Inflammatory macrophage treated with lipopolysaccharide for 1 hour (primary cell): ENCODE measurements at places on chromosomes 3 and 15.

- DNase-seq = no peak
These were observed 661 bp upstream of the PARP14 start for GRCh38 chr3:122679882-122680474.

DNA sequence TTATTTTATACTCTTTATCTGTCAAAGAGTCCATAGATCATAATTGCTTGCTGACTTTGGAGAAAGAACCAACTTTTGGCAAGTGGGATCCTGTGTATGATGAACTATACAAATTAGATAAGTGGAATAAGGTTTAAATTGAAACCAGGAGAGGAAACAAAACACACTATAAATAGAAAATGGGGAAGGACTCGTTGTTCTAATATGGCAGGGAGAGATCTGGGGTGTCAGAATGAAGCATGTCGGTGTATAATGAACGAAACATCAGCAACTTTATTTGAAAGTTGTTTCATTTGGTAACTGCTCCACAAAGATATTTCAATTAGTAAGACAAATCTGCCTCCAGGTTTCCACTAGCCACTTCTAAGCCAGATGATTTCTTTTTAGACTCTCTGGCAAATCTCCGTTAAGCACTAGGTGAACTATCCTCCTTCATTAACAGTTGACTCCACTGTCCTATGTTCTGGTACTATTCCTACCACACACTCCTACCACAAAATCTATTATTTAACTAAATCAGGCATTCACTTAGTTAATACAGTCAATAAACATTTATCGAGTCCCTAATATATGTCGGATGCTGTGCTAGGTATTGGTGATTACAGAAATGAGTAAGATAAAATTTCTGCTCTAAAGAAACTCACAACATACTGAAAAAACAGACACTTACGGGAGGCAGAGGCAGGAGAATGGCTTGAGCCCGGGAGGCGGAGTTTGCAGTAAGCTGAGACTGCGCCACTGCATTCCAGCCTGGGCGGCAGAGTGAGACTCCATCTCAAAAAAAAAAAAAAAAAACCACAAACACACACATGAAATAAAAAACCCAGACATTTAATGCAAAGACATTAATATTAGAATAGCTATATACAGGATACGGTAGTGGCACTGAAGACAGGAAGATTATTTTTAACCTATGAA is 20.1 kb downstream of the SLC15A2 start:
- DNase-seq = peak; percentile 8

- DNase-seq = no peak
These were observed 3.3 kb upstream of the WNT5A start for GRCh38 chr3:55490276-55490913.

GRCh38 chr15:89395996-89396395 is 61.4 kb upstream of the POLG start:
- peak; percentile 89 for DNase-seq

GRCh38 chr3:177831361-177831760 is 634.1 kb upstream of the TBL1XR1 start:
- no peak for DNase-seq

- DNase-seq = no peak
These were observed 15.2 kb downstream of the P2RY1 start for GRCh38 chr3:152849996-152850578.

GRCh38 chr3:14773281-14773680 is 45.5 kb upstream of the FGD5 start:
- no peak for DNase-seq

GRCh38 chr3:146374146-146374545 is 95.2 kb downstream of the PLSCR2 start:
- no peak for DNase-seq

DNA sequence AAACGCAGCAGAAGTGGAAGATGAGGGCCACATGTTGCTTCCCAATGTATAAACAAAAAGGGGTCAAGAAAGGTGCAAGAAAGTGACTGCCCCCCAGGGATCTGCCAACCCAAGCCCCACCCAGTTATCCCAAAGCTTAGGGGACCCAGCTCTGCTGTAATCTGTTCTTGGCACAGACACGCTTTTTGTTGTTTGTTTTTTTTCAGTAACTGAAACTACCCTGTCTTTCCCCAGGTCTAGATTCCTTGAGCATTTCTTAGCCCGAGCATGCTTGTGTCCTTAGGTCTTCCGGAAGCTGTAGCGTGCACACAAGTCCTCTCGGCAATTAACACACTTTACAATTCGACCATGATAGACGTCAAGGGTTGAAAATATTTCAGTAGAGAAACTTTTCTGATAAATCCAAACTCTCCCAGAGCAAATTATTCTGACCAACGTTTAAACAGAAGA is 8.5 kb upstream of the PPARG start:
- DNase-seq = no peak

DNA sequence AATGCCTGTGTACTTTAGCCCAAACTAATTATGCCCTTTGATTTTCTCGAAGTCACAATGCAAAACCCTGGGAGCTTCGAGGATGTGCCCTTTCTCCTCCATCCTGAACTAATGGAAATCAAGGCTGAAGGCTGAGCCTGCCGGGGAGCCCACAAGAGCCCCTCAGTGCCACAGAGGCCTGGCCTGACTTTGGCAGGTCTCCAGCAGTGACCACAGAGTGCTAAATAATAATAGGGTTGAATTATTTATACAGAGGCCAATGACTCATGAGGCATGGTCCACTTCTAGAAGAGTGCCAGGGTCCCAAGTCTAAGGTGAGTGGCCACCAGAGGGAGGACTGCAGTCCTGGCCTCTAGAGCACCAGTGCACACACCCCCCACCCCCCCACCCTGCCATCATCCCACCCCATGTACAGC is 19.1 kb upstream of the GLCE start:
- DNase-seq = no peak

DNA sequence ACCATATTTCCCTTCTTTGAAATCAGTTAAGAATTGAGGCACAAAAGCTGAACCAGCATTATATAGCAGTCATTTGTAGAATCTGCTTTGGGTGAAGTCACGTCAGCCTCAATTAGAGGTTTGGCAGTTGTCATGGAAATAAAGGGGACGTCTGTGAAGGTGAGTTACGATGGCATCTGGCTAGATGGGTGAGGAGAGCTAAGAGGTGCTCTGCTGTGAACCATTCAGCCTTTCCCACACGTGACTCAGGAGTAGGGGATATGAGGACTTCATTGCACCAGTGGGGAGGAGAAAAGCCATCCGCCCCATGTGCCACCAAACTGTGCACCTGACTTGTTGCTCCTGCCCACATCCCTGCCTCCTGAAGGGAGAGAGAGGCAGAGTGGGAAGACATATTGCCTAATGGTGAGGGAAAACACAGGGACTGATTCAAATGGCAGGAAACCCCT is 2.8 kb upstream of the C15orf40 start:
- DNase-seq = peak; percentile 58

DNA sequence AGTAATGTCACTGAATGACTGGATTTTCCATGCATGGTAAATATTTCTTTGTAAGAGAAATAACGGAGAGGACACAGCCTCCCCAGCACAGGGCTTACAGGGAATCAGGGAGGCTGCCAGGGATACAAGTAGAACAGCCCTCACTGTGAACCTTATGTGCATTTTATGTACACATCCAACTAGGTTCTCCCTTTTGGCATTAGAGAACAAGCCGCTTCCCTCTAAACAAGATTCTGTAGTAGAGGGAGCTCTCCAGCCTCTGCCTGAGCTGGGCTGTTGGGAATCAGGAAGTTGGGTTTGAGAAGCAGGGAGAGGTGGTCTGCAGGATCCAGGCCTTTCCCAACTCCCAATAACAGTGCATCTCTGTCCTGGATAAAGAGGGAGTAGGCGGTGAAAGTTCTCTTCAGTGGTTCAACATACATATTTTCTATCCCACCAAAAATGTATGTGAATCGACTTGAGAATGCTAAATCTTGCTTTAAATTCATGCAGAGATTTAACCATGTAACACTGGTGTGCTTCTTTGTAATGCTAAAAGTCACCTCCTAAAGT is 83.7 kb downstream of the ARNT2 start:
- DNase-seq = no peak

DNA sequence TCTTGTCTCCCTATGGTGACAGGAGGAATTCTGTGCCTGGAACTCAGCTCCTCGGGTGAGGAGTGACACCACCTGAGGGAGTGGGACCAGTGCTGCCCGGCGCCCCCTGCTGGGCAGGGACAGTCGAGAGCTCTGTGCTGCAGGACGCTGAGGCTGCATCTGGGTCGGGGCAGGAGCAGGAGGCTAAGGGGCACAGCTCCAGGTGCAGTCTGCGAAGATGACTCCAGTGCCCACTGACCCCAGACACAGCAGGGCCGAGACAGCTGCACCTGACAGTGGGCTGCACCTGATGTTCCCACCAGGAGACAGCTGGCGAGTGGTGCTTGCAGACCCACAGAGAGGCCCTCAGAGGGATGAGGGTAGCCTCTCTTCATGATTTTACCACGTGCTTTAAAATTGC is 152.9 kb downstream of the ATP10A start:
- no peak for DNase-seq

GRCh38 chr15:90138071-90138833 is 36.0 kb upstream of the IDH2 start:
- DNase-seq = no peak

GRCh38 chr3:177610262-177610661 is 413.0 kb upstream of the TBL1XR1 start:
- no peak for DNase-seq

DNA sequence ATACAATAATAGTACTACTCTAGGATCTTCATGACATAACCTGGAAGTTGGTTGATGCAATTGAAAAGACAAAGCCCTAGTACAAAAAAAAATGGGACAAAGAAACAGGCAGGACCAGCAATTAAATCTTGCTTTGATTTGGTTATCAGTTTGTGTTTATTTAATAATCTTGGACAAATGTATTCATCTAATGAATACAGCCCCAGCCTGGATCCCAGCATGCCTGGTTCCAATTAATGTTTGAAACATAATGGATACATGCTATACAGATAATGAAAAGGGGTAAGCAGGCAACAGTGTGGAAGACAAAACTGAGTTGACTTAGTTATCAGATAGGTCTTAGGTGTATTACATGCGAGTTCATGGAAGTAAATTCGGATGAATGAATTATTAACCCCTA is 29.6 kb upstream of the SATB1 start:
- DNase-seq = no peak

- DNase-seq = peak; percentile 18
These were observed 313.2 kb upstream of the THBS1 start for GRCh38 chr15:39267685-39268084.

DNA sequence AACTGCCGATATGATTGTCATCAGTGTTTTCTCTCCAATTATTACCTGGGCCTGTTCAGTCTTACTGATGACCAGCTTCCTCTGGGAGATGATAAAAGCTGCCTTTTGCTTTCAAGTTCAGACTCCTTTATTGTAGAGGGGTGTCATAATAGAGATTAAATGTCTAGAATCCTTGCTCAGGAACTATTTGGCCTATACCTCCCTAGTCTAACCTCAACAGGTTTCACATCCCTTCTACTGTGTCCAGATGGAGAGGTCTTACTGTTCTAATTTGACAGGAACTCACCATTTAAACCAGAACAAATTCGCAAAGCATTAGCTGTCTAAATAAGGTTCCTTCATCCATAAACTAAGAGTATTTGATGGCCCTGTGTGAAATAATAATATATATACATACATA is 88.0 kb downstream of the BCHE start:
- DNase-seq = no peak

DNA sequence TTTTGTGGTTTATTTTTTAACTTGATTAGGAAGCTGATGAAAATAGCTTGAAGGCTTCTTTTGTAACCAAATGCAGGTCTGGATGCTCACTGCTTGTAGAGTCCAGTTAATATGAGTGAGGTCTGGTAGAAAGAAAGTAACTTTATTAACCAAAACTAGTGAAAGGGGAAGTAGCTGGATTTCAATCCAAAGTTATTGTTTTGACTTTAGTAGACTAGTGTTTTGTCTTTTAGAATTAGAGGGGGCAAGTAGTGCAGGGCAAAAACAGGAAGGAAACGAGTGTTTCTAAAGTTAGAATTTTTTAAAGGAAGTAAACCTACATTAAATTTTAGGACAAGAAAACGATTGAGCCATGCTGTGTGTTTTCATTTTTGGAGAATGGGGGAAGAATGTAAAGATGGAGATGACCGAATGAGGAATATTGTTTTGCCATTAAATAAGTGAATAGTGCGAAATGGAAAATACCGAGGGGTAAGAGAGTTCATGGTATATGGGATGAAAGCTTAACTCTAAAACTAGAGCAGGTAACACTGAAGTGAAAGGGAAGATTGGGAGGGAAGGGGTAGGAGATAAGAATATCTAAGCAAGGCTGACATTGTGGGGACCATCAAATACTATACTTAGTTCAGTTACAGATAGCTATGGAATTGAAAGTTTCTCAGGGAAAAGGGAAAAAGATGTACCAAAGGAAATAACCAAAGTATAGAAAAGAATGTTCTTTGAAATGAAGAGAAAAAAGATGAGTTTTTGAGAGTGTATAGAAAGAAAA is 40.0 kb downstream of the USP3 start:
- DNase-seq = peak; percentile 74

- DNase-seq = peak; percentile 95
These were observed 70.0 kb upstream of the CGNL1 start for GRCh38 chr15:57306161-57306943.

DNA sequence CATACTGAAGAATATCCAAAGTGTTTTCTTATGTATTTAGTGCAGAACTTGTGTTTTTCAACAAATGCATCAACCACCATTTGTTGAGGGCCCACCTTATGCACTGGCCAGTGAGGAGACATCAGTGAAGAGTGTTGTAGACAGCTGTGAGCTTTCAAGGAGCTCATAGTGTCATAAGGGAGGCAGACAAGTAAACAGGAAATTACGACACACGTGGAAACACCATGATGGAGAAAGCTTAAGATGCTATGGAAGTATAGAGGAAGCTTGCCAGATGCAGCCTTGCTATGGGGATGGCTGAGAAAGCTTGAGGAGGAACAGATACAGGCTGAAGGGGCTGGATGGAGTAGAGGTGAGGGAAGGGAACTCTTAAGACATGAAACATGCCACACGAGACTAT is 50.8 kb upstream of the PSMD6 start:
- peak; percentile 43 for DNase-seq

- DNase-seq = no peak
These were observed at the start of gene MUC13 for GRCh38 chr3:124934577-124934976. MUC13 (minus strand) TSS chr3:124934751; CDS start chr3:124934712, 39 bp downstream.
